ENCODE measurements at places on chromosomes 5 and 9.

DNA sequence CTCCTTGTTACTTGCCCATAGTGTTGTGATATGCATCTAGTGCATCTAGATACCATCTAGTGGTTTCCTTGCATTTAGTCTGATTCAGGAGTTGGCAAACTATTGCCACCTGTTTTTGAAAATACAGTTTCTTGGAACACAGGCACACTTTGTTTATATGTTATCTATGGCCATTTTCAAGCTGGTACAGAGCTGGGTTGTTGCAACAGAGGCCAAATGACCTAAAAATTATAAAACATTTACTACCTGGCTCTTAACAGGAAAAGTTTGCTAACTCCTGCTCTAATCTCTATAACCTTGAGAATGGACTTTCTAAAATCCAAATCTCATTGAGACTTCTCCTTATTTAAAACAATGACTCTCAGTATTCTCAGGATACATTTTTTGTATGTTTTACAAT lies 19.4 kb upstream of the FBXO38 start:
- no peak for DNase-seq

- no peak for DNase-seq
These were observed 29.8 kb downstream of the ADAMTS2 start for GRCh38 chr5:179315356-179315890.

DNA sequence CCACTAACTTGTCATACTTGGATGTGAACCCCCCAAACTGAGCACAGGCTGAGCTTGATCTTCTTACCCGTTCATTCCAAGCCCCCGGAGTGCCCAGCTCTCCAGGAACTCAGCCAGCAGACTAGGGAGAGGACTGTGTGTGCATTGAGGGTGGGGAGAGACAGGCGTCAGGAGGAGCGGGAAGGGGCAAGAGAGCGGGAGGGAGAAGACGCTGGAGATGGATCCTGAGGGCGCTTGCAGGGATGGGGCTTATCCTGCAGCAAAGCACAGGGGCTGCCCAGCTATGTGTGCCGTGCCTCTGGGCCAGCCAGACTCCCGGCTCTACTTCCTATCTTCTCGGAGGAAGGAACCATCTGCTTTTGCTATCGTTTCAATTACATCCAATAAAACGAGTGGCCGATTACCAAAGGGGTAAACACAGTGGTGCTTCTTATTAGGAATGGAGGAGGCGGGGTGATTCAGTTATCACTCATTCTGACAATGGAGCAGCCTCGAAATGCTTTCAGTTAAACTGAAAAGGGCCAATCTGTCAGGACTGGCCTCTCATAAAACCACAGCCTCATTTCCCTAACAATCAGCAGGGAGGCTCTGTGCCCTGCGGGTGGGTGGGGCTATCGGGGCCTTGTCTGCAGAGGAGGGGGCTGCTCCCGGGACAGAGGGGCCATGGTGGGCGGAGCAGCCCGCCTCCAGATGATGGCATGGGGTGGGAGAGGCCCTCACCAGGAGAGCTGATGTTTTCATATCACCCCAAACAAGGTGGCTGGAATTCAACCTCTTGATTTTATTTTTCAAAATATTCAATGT lies 168.2 kb downstream of the DAB2IP start:
- no peak for DNase-seq

- DNase-seq = no peak
These were observed 29.5 kb upstream of the ALDH1B1 start for GRCh38 chr9:38362852-38363588.

- no peak for DNase-seq
These were observed 2.5 kb downstream of the JADE2 start for GRCh38 chr5:134527961-134528424.

DNA sequence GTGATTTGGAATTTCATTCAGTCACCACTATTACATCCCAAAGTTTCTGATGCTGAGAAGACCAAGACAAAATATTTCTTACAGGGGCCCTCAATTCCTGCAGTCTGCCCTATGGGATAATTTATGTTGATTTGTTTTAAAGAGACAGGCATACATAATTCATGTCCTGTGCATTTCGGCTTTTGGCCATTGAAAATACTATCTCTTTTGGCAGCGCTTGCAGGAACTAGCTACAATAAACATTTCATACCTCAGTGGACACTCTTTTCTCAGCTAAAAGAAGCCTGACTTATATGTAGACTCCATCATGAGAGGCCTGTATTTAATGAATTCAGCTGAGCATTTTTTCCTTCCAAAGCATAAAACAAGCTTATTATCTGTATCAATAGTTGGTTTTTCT lies 451.9 kb upstream of the C9orf72 start:
- DNase-seq = no peak

DNA sequence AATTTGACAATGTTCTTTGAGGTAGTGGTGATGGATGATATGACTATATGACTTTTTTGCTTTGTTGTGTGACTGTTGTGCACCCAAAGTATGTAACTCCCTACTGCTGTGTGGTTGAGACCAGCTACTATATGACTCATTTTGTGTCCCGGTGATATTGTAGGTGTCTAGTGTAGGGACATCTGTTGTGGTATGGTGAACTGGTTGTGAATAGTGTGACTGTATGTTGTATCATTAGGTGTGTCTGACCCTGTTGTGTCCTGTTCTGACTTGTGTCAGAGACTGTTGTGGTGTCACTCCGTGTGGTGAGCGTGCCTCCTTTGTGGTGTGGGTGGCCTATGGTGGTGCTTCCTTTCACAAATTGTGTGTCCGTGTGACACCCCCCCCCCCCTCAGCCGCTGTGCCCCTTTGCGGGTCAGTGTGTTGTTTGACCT lies 11.2 kb upstream of the CXXC5 start:
- DNase-seq = peak; percentile 20

- DNase-seq = no peak
These were observed 101.0 kb upstream of the SMC2 start for GRCh38 chr9:103992938-103993579.

DNA sequence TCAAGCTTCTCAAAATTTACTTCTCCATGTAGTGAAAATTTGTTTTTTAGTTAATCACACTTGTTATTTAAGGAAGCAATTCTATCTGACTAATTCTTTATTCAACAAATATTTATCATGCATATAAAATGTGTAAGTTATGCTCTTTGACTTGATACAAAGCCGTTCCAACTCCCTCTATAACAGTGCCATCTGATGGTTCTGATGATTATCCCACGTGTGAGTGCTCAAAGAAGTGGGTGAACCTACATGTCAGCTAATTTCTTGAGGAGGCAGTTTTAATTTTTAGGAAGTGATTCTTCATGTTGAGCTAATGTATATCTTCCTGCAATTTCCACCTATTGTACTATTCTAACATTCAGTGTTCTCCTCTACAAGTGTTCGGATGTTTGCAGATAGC lies 88.8 kb upstream of the BRINP1 start:
- DNase-seq = no peak

DNA sequence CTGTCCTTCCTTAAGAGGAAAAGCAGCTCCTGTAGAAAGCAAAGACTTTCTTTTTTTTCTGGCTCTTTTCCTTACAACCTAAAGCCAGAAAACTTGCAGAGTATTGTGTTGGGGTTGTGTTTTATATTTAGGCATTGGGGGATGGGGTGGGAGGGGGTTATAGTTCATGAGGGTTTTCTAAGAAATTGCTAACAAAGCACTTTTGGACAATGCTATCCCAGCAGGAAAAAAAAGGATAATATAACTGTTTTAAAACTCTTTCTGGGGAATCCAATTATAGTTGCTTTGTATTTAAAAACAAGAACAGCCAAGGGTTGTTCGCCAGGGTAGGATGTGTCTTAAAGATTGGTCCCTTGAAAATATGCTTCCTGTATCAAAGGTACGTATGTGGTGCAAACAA lies 42.3 kb downstream of the NR4A3 start:
- DNase-seq = no peak

GRCh38 chr5:37807015-37807414 lies 32.8 kb downstream of the GDNF start:
- no peak for DNase-seq

GRCh38 chr9:98438666-98439065 lies 183.2 kb upstream of the TBC1D2 start:
- no peak for DNase-seq

DNA sequence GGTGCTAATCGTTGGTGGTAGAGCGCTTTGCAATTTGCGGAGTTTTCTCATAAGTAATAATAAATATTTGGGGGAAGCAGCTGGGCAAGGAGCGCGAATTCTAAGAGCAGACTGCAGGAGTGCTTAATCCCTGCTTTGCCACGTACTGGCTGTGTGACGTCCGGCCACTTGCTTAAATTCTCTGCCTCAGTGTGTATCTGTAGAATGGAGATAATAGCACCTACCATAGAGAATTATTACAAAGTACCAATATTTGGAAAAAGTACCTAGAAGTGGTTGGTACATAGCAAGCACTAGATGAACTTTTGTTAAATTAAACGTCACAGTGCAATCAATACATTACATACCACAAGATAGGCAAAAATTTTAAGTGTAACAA lies 598 bp upstream of the TMED7 start:
- DNase-seq = no peak

DNA sequence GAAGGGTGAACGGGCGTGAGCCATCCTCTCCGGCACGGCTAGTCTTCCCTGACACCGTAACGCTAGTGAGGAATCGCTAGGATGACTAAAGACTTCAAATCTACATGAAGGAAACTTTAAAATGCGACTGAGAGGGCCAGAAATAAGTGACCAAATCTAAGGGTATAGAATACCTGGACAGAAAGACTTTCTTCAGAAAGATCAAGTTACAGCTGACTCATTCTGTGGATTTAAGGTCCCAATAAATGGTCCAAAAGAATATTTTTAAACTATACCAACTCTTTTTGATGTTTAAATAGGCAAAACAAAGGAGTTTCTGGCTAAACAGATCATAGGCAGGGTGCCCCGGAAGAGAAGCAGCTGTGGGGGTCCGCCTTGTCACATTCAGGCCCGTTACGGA lies 38.9 kb upstream of the CEP72 start:
- no peak for DNase-seq

DNA sequence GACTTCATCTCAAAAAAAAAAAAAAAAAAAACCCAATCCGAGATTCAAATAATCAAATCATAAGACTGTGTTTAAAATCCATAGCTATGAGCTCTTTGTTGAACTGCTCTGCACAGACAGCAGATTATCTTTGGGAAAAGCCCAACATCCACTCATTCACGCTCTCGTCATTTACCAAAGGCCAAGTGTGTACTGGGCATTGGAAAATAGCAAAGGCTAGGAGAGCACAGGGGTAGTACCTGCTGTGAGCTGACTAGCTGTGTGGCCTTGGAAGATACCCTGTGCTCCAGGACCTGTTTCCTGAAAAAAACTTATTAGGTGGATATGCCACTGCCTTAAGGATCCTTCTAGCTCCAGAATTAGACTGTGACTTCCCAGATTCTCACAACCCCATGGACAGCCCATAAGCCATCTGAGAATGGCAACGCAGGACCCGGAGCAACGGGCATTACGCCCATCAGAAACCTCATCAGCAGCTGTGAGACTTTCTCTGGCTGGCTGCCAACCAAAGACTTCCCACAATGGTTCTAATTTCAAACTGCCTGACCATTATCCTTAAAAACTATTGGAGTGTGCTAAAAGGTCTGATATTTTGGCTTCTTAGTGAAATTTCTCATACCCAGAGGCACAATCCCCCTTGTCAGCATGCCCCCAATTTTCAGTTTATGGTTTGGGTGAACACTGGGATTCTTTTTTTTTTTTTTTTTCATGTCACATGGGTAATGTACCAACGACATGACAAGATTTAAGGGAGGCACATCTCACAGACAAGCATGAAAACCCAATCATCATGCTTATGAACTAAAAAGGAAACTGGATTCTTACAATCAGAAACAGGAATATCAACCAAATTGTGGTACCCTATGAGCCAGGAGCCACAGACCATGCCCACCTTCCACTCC lies 16.8 kb downstream of the SERINC5 start:
- DNase-seq = no peak

- DNase-seq = no peak
These were observed 202.3 kb downstream of the LRRC70 start for GRCh38 chr5:62780888-62781287.

GRCh38 chr5:177509991-177510566 lies 453 bp upstream of the DOK3 start:
- no peak for DNase-seq

- DNase-seq = no peak
These were observed 411.8 kb downstream of the CDH10 start for GRCh38 chr5:24232929-24233498.

- no peak for DNase-seq
These were observed 231.4 kb upstream of the TUT7 start for GRCh38 chr9:86585422-86586143.

DNA sequence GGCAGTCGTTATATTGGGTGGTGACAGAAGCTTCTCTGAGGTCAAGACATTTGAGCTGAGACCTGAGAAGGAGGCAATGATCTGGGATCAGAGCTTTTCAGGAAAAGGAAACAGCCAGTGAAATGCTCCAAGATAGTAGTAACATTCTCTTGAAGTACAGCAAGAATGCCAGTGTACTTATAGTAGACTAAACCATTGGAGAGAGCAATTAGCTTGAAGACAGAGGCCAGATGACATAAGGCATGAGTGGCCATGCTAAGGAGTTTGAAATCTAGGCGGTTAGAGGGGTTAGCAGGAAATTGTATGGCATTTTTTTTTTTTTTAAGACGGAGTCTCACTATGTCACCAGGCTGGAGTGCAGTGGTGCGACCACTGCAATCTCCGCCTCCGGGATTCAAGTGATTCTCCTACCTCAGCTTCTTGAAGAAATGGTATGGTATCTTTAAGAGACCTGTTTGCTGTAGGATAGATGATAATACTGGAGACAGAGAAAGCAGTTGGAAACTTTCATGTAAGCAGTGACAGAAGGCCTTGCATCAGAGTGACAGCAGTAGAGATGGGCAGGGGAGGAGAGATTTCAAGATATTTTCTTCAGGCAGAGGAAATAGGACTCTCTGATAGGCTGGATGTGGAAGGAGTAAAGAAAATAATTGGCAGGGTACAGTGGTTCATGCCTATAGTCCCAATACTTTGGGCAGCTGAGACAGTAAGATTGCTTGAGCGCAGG lies 482.2 kb upstream of the PAPPA start:
- no peak for DNase-seq

GRCh38 chr5:55577353-55578060 lies 42.7 kb upstream of the PLPP1 start:
- no peak for DNase-seq

GRCh38 chr9:132947756-132948155 lies 3.3 kb upstream of the TSC1 start:
- no peak for DNase-seq

DNA sequence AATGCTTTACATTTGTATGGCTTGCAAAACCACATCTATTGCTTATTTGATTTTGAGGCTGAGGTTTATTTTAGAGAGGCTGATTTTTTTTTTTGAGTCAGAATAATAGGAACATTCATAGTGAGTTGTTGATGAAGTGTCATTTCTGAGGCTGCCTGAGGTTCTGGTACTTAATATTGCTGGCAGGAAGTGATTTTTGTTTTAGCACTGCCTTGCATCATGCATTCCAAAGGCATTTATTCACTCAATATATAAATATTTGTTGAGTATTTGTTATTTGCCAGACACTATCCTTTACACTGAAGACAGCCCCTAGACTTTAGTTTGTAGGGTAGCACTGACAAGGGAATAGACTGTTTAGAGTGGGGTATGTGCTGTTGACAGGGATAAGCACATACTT lies 2.7 kb downstream of the RNF20 start:
- no peak for DNase-seq
